Panc1 (cell line): ENCODE measurements at places on chromosomes 16 and 17.

DNA sequence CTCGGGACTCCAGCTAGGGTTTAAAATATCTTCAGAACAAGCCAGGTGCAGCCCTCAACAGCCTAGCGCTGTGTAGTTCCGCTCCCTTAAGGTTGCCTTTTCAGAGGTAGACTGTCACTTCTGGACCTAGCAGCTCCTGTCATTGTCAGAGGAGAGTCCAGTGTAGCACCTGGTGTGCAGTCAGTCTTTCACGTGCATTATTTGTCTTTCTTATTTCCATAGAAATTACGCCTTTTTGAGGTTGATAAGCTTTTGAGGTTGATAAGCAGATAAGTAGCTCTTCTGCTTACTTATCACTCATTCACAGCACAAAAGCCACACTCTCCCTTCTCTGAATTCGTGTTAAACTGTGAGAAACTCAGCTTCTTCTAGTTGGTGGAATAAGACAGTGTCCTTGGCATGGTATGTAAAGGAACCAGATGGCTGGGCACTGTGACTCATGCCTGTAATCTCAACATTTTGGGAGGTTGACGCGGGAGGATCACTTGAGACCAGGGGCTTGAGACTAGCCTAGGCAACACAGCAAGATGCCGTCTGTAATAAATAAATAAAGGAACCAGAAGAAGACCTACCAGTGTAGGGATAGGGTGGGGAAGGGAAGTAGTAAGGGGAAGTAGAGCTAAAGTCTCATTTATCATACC is 10.2 kb downstream of the EEF2K start:
- DNase-seq = no peak

DNA sequence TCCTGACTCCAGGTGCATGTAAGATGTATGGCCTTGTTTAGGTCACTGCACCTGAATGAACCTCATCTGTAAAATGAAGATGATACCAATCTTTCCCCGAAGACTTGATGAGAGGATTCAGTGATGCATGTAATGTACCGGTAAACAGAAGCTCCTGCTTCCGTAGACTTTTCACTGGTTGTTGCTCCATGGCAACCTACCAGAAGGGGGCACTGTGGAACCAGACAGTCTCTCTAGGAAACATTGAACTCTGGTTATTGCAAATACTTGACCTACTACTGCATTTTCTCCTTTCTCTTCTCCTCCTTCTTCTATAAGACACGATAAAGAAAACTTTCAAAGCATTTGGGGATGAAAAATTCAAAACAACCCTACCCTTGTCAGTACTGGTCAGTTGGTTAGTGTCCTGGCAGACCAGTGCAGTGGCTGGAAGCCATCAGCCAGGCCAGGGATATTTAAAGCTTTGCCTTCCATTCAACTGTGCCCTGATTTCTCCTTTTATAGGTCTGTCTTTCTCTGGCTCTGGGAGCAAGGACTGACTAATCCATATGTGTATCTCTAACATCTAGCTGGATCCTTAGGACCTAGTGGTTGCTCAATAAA is 667.4 kb upstream of the SALL1 start:
- peak; percentile 12 for DNase-seq

GRCh38 chr17:13538841-13539411 is 62.8 kb downstream of the HS3ST3A1 start:
- DNase-seq = no peak

GRCh38 chr17:61583242-61583641 is 7.8 kb downstream of the NACA2 start:
- DNase-seq = no peak

DNA sequence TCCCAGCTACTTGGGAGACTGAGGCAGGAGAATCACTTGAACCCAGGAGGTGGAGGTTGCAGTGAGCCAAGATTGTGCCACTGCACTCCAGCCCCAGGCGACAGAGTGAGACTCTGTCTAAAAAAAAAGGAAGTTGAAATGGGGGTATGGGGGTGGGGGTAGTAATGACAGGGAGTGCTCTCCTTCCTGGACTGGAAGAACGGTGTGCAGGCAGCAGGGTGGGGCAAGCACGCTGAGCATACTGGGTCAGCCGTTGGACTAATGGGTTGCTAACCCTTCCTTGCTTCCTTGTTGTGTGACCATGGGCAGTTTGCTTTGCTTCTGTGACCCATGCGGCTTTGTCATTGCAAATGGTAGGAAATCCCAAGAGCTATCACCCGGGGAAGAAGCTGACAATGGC is 16.5 kb downstream of the KATNIP start:
- no peak for DNase-seq

DNA sequence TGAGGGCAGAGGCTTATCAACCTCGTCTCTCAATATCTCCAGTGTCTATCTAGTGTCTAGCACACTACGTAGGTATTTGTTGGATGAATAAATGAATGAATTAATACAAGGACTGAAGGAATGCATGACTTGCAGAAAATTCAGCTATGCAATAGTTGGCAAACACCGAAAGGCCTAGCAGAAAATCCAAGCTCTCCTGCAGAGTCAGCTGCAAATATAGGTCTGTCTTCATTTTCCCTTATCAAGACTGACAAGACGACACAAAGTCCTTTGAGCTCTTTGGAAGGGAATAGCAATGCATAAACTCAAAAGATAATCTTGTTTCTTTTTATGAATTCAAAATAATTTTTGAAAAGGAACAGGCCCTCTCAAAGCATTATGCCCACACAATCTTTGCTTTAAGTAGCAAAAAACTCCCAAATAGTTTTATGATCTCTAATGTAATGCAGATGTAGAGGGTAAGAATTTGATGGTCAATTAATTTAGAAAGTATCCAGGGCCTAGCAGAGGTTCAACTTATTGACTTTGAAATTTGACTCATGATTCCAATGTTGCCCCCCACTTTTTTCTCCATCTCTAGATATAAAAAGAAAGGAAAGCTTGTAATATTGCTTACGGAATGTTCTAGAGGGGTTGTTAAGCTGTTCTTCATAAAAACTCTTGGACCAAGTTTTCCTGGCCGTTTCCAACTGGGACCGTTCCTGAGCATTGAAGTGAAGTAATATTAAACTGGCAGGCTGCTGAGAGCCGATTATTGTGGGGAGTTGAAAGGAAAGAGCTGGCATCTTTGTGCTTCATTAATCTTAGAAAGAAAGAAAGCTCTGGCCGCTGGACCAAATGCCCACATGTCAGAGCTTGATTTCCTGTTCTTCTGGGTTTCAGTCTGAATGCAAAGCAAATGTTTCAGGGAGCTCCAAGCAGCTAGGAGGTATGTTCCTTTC is 227.3 kb downstream of the HS3ST3A1 start:
- DNase-seq = no peak

GRCh38 chr16:8949536-8950418 is 13.9 kb downstream of the USP7 start:
- DNase-seq = no peak

DNA sequence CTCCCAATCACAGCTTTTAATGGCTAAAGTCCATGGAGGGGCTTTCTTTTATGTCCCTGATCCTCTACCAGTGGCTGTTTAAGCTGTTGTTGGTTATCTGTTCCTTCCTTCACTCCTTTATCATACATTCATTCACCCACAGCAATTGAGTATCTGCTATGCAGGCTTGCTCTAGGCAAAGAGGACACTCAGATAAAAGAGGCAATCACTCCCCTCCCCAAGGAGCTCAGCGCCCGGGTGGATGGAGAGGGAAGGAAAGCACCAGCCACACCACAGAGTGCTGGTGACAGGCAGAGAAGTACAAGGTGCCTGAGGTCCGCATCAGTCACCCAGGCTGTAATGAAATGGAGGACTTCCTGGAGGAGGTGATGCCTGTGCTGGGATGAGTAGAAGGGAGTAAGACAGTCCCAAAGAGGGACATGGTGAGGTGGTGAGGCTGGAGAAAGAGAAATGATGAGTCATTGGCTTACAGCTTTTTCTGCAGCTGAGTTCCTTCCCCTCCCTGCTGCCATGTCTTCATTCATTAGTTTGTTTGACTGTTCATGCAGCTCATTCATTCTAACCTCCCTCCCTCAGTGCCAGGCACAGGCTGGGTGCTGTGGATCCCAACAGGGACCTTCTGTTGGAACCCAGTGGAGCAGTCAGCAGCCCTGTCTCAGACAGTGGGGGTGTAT is 12.8 kb upstream of the NGFR start:
- DNase-seq = no peak

- DNase-seq = no peak
Observed at GRCh38 chr17:76554131-76554530, 14.3 kb downstream of the PRCD start.

GRCh38 chr17:41098481-41098880 is 539 bp upstream of the KRTAP4-8 start:
- DNase-seq = no peak

DNA sequence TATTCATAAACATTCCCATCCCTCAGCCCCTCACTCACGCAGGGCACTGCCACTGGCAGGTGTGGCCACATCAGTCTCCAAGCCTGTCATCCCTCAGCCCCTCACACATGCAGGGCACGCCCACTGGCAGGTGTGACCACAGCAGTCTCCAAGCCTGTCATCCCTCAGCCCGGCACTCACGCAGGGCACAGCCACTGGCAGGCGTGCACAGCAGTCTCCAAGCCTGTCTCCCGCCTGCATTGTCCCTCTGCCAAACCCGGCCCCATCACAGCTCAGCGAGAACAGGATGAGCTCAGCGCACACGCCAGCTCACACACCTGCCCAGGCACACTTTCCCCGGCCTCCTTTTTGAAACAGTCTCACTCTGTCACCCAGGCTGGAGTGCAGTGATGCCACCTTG is 11.4 kb upstream of the KREMEN2 start:
- no peak for DNase-seq
